ENCODE measurements at places on chromosomes 1 and 21.

DNA sequence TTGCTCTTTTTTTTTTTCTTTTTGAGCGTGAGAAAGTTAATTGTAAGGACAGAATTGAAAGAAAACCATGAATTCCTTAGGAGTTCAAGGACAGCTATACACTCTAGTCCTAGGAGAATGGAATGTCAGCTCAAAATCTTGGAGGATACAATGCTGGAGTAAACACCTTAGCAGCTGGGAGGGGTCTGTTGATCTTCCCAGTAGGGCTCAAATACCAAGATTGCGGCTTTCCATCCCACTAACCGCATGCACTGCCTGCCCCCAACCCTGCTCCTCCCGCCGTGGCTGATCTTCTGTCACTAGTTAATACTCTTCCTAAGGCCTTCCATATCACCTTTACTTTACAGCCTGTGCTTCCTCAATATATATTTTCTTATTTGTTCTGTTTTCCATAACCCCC is 2.6 kb upstream of the PDC start:
- DNase-seq, result no peak

- DNase-seq, result no peak
These were observed 33.4 kb downstream of the KIAA1614 start for GRCh38 chr1:180946056-180946455.

DNA sequence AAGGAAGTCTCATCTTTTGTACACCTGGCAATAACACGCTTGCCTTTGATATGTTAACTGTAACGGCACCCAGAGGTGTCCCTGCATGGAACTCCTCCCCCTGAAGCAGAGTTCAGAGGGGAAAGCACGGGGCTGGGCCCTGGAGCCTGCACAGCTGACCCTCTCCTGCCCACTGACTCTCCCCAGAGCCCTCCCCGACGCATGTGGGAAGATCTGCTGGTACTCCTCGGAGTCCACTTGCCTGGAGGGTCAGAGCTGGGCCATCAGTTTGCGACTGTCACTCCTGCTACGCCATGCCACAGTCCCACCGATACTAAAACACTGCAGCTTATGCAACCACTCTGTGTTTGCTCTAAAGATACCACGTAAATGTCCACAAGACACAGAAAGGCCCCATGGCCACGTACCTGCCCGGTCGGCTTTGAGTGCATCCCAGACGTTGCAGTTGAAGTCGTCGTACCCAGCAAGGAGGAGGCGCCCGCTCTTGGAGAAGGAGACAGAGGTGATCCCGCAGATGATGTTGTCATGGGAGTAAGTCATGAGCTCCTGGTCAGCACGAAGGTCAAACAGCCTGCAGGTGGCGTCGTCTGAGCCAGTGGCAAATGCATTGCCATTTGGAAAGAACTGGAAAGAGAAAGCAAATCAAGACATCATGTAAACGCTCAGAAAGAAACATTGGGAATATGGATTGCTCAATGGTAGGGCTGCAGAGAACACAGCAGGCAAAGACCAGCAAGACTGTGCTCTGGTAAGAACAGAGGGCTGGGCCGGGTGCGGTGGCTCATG is 10.6 kb upstream of the NADK start:
- DNase-seq, result no peak

- DNase-seq, result no peak
These were observed 30.9 kb downstream of the CCN1 start for GRCh38 chr1:85611425-85611824.

GRCh38 chr1:12040457-12041051 is 21.3 kb downstream of the MIIP start:
- no peak for DNase-seq

DNA sequence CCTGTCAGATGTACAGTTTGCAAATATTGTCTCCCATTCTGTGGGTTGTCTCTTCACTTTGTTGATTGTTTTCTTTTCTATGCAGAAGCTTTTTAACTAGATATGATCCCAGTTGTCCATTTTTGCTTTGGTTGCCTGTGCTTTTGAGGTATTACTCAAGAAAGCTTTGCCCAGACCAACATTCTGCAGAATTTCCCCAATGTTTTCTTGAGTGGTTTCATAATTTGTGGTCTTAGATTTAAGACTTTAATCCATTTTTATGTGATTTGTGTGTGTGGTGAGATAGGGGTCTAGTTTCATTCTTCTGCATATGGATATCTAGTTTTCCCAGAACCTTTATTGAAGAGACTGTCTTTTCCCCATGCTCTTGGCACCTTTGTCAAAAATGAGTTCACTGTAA is 116.9 kb downstream of the DUSP10 start:
- no peak for DNase-seq

DNA sequence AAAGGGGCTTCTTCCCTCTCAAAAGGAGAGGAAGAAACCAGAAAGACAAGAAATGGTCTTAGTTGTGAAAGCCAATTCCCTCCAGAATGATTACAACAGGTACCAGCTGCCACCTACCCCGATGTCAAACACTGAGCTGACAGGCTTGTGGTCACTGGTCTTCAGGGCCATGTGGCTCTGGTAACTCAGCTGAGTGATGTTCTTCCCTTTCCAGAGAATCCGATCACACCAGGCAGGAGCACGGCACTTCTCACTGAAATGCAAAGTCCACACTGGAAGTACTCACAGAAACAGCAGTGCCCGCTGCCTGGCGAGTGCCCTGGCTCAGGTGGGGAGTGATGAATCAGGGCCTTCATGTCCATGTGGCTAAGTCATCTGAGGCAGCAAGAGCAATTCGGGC is 18.7 kb upstream of the MTF1 start:
- DNase-seq, result no peak

DNA sequence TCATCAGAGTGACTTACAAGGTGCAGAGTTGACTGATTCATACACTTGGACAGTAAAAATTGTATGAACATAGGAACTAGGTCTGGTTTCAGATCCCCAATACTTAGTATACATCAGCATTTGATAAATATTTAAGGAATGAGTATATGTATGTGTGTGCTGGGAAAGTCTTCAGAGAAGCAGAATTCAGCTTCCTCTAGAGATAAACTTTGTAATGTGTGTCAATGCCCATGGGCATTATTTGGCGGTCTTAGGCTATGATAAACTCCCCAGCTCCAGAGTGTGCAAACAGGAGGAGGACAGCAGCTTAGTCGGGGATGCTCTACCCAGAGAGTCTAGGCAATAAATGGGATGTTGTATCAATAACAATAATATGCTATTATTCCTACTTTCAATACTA is 2.9 kb upstream of the CAMK1G start:
- no peak for DNase-seq

- no peak for DNase-seq
These were observed 7.2 kb downstream of the TFF2 start for GRCh38 chr21:42343556-42343955.

DNA sequence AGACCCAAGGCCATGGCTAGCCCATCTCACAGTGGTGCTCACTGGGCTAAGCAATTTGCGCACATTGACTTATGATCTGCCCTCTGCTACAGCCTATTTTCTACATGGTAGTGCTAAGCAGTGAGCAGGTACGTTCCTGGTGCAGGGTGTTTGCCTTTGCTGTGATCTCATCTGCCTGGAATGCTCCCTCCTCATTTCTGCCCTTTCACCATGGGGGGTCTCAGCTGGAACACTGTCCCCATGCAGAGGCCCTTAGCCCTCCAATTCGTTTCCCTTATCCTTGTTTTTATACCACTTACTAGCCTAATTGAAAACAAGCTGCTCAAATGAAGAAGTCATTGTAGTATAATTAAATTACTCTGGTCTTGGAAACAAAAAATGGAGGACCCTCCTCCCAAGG is 2.0 kb upstream of the B3GALT5 start:
- no peak for DNase-seq

- DNase-seq, result no peak
These were observed 32.0 kb downstream of the MACO1 start for GRCh38 chr1:25462732-25463131.

GRCh38 chr1:34165422-34165921 is 442 bp upstream of the CSMD2 start:
- DNase-seq, result no peak

DNA sequence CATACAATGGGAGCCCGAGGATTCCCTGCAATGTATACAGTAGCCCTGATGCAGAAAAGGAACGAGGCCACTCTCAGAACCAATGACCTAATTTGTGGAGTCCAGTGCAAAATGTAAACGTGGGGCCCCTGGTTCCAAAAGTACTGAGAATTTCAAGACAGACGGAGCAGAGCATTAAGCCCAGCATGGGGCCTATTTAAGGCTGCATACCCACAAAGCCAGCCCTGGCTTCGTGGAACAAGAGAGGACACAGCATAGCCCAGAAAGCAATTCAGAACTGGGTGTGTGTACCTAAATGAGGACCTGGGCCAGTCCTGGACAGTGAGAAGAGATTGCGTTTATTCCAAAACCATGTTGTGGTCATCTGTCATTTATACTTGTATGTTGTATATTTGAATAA is 55.2 kb downstream of the MT1HL1 start:
- DNase-seq, result no peak

DNA sequence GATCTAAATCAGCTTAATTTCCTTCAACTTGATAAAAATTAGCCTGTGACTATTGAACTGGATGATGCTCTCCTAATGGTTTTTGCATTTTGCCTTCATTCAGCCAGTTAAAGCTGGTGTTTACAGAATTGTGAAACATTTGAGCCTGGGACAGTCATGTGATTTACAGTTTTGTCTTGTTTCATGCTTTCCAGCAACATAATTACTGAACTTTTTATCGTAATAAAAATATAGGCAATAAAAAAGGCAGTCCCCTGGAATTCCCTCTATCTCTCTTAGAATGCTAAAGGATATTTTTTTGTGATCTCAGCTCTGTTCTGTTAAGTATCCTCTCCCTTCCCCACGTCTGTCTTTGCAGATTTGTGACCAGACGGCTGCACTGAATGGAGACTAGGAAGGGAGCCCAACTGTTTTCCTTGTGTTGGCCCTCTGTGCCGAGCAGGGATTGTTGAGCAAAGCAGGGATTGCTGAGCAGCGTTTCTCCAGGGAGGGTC is 70.3 kb upstream of the RGL1 start:
- no peak for DNase-seq

GRCh38 chr1:20574686-20575540 is 14.0 kb upstream of the CDA start:
- peak; percentile 35 for DNase-seq

- no peak for DNase-seq
These were observed 9.5 kb downstream of the COLGALT2 start for GRCh38 chr1:184027826-184028695.

- DNase-seq, result no peak
These were observed 5.5 kb downstream of the RIPK4 start for GRCh38 chr21:41761211-41761933.

DNA sequence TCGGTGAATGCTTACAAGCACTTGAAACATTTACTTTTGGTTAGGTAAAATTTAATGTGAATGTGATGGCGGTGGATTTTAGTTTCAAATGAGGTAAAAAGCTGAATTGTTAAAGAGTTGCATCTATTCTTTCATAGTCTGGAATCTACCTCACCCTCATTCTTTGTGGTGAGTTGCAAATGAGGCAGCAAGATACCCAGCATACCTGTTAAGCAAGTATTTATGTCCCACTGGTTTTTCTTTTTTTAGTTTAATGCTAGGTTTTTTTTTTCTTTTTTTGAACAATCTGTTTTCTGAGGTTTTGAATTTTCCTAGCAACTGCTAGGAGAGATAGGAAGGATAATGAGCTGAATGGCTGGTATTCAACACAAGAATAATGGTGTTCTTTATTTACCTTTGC is 127.9 kb upstream of the CACYBP start:
- no peak for DNase-seq

- DNase-seq, result peak; percentile 26
These were observed 459 bp downstream of the SERBP1 start for GRCh38 chr1:67429528-67430357.

GRCh38 chr1:30706528-30706927 is 16.9 kb downstream of the MATN1 start:
- DNase-seq, result no peak

GRCh38 chr1:218339267-218339831 is 5.8 kb upstream of the TGFB2 start:
- no peak for DNase-seq

DNA sequence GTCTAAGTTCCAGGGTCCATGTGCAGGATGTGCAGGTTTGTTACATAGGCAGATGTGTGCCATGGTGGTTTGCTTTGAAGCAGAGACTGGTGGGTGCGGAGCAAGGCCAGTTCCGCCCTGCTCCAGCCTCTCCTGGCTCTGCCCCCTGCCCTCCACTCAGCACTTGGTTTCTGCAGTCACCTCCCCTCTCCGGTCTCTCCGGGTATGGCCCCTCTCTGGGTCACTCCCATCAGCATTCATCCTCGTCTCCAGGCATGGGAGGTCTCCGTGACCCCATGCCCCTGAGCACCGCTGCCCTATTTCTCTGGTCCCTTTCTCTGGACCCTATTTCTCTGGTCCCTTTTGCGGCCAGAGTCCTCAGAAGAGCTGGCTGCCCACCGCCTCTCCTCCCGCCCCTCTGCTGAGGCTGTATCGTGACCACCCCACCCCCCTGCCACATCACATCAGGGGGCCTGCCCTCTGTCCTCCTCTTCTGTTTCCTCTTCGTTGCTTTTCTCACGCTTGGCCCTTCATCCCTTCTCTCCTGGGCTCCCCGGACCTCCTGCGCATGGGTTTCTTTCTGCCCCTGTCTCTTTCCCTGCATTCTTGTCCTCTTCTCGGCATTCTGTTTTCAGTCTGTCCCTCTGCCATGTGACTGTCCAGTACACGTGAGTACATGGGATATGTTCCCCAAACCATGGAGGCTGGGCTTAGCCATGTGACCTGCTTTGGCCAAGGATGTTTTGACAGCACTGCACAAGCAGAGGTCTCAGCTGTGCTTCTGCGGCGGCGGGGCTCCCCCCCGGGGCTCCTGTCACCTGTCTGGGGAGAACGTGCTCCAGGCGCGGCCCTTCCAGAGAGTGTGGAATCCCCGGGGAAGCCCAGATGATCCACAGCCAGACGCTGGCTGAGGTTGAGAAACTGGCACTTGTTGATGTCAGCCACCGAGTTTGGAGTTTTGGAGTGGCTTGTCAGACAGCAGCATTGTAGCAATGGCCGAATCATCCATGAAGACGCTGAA is 54.4 kb upstream of the C1orf174 start:
- DNase-seq, result no peak

GRCh38 chr1:64550946-64551605 is 81.1 kb downstream of the CACHD1 start:
- no peak for DNase-seq

GRCh38 chr1:86419277-86419903 is 4.6 kb upstream of the CLCA2 start:
- peak; percentile 11 for DNase-seq

Measured in activated CD4-positive, alpha-beta T cell treated with anti-CD3 and anti-CD28 coated beads, Interleukin-2, amount 50 U/mL, for 4 hours (primary cell).